ENCODE measurements at places on chromosomes 2 and 18.

DNA sequence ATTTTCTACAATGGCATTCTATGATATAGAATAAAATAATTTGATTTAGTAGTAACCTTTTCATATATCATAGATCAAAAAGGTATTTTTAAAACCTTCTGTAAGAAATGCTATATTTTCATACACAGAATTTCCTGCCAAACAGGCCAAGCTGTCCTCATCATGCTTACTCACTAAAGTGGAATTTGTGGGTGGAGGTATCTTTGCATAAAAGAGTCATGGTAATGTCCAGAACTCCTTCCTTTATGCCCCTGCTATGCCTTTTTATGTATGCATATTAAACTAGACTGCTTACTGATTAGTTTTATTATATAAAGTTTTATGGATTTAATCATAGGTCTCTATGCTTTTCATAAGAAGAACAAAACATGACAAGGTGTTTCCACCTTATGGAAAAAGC, 27.5 kb upstream of the MARCHF7 start:
- DNase-seq = no peak

GRCh38 chr18:25306671-25307070, 45.3 kb downstream of the ZNF521 start:
- no peak for DNase-seq

- peak; percentile 90 for DNase-seq
These were observed 411.7 kb downstream of the DSEL start for GRCh38 chr18:67104700-67105284.

DNA sequence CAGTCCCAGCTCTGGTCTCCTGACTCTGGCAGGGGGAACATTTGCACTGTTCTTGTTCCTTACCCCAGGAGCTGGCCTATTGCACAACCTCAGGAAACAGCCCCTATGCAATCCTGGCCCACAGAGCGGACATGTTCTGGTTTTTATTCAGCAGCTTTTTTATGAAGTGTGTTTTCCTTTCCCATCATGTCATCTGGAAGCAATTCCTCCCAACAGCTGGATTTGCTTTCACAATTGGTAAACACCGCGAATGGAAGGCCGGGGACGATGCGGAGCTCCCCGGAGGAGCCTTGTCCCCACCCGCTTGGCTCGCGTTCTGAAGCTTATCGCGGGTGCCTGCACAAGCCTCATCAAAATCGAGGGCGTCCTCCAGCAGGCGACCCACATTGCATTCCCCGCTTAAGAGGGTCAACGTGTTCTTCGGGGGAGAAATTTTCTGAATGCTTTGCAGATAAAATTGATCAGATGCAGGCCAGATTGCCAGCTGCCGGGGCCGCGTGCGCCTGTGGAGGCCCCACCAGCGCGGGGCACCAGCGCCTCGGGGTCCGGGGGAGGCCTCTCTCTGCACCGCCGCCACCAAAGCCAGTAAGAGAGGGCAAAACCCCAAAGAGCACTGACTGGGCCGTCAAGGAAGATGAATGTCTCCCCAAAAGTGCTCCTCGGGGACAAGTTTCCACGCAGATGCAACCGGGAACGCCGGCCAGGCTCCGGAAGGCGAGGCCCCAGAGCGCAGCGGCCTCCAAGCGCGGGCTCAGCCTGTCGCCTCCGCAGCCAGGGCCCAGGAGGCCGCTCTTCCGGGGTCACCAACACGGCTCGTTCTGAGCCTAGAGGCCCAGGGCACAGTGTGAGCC, 60.3 kb upstream of the SP3 start:
- no peak for DNase-seq

GRCh38 chr2:36413218-36413617, 57.6 kb downstream of the CRIM1 start:
- DNase-seq = no peak

DNA sequence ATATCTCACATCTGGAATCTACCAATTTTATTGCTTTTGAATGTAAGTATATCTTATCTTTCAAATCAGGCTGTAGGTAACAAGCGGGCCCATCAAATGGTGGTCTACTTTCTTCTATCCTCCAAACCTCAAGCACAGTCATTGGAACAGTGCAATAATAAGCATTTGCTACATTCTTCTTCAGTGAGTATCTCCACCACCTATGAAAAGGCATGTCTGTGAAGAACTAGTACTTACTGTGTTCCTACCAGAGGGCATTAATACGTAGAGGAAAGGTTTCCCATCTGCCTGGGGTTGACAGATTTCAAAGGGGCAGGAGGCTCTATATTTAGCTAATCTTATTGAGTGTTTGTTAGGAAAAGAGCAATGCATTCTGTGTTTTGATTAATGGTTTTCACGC, 411.1 kb downstream of the NCKAP5 start:
- no peak for DNase-seq

DNA sequence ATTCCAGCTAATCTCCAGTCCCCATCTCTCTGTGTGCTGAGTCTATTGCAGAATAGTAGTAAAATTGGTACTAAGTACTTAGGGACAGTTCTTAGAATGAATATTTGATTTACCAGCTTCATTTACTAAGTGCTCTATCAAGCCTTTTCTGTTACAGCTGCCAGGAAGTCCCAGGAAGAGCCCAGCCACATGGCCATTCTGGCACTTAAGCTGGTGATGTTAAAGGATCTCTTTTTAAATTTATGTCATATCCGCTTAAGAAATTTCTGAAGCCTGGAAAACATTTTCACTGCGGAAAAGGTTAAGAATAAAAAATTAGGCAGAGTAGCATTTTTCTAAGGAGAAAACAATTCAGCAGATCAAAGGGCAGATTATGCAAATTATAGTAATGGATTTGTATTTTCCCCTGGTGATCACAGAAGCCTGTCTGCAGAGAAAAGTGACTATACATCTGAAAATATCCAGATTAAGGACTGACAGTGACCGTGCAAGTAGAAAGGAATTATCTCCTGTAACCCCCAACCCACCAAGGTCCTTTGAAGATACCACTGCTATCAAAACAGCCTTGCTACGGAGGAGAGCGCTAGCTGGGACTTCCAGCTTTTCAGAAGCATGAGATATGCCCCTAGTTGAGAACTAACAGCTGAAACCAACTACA, 260.8 kb downstream of the SH3BP4 start:
- DNase-seq = no peak

DNA sequence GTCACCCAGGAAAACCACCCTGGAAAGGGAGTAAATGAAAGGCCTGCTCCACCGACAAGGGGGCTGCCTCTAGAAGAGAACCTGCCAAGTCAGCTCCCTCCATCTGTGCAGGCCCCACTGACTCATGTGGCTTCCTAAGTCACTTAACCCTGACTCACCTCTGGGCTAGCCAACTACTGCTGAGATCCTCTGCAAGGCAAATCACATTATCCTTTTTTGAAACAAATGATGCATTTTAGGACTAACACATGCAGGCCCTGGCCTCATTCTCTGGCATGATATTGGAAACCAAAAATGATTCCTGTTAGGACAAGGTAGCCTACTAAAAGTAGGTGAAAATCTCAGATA, 474.6 kb downstream of the EPHA4 start:
- no peak for DNase-seq

DNA sequence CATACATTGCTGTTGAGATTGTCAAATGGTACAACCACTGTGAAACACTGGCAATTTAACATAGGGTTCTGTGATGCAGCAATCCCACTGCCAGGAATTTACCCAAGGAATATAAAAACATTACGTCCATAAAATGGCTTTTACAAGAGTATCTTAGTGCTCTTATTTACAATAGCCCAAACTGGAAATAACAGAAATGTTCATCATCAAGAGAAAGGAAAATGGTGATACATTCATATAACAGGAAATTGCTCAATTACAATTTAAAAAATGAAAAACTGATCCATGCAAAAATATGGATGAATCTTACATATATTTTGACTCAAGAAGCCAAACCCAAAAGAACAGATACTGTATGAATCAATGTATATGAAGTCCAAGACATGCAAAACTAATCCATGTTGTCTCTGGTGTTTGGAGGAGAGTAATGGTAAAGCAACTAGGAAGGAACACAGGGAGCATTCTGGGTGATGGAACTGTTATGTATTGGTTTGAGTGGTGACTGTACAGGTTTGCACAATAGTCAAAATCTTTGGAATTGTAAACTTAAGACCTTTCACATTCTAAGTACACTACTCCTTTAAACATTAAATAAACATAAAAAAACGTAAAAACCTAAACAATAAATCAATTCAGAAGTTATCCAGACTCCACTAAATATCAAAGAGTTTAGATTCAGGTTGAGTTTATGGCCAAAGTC, 104.8 kb upstream of the WDR75 start:
- no peak for DNase-seq

- no peak for DNase-seq
These were observed 324.0 kb upstream of the UBE2E3 start for GRCh38 chr2:180656455-180656847.

GRCh38 chr2:34909992-34910705, 1311.0 kb upstream of the FAM98A start:
- DNase-seq = no peak

DNA sequence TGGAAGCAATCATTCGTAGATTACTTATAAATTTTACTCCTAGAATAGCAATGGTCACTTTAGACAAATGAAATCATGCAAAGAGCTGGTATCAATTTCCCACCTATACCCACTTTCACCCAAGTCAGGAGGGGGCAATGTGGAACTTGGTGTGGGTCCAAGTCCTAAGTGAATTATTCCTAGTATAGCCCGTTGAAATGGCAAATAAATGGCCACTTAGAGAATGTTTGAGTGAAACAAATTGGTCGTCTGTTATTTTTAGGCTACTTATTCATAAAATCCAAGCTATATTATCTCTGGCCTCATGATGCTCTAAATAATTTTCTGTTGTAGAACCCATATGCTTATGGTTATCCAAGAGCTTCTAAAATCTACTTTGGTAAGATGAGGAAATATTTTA, 98.1 kb downstream of the MYO3B start:
- DNase-seq = peak; percentile 58

DNA sequence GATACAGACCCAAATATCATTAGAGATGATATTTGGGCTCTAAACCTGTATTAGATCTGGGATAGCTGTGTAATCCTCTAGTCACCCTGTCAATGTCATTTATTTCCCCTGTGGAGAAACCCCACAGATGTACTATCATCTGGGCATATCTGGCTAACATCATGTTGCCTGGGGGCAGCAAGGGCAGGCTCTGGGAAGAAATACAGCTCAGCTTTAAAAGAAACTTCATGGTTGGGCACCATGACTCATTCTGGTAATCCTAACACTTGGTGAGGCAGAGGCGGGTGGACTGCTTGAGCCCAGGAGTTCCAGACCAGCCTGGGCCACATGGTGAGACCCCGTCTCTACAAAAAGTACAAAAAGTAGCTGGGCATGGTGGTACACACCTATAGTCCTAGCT, 282.5 kb downstream of the SLC8A1 start:
- no peak for DNase-seq

- no peak for DNase-seq
These were observed 259.7 kb downstream of the LNPK start for GRCh38 chr2:175742367-175742766.

DNA sequence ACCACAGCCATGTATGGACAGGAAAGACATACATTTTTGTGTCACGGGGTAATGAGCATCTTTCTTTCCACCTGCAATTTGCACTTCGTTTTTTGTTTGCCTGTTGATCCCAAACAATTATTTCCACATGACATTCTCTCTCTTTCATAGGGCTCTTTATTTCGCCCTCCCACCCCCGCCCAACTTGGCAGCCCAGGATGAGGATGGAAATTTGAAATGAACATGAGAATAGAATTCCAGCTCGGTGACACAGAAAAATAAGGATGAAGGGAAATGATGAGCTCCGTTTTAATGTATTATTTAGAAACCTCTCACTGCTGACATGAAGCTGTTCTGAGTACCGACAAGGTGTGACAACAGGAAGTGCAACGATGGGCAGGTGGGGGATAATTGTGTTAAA, 443.3 kb downstream of the SOCS6 start:
- DNase-seq = peak; percentile 91

GRCh38 chr2:176997074-176997791, 215.4 kb upstream of the HNRNPA3 start:
- DNase-seq = no peak

- no peak for DNase-seq
These were observed 18.3 kb upstream of the BMP10 start for GRCh38 chr2:68889500-68889899.

GRCh38 chr2:46125798-46126197, 171.4 kb upstream of the EPAS1 start:
- DNase-seq = no peak

DNA sequence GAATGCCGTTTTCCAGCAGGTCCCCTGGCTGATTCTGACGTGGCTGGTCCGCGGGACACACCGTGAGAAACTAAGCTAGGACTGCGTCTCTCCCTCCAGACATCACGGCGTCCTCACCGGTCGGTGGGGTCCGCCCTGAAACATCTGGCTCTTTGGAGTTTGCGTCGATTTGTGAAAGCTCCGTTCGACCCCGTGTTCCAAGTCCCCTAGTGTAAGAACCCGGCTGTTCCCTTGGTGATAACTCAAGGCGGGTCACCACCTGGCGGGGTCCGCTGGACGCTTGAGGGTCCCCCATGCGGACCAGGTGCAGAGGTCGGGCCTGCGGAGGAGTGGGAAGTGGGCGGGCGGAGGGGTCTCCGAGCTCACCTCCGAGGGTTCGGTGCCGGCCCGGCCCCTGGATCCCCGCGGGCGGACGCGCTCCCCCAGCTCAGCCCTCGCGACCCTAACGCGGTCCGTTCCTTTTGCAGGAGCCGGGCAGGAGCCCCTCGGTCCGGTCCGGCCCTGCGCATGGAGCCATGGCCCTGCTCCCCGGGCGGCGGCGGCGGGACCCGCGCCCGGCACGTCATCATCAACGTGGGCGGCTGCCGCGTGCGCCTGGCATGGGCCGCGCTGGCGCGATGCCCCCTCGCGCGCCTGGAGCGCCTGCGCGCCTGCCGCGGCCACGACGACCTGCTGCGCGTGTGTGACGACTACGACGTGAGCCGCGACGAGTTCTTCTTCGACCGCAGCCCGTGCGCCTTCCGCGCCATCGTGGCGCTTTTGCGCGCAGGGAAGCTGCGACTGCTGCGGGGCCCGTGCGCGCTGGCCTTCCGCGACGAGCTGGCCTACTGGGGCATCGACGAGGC, 65.6 kb downstream of the KCNG2 start:
- no peak for DNase-seq

DNA sequence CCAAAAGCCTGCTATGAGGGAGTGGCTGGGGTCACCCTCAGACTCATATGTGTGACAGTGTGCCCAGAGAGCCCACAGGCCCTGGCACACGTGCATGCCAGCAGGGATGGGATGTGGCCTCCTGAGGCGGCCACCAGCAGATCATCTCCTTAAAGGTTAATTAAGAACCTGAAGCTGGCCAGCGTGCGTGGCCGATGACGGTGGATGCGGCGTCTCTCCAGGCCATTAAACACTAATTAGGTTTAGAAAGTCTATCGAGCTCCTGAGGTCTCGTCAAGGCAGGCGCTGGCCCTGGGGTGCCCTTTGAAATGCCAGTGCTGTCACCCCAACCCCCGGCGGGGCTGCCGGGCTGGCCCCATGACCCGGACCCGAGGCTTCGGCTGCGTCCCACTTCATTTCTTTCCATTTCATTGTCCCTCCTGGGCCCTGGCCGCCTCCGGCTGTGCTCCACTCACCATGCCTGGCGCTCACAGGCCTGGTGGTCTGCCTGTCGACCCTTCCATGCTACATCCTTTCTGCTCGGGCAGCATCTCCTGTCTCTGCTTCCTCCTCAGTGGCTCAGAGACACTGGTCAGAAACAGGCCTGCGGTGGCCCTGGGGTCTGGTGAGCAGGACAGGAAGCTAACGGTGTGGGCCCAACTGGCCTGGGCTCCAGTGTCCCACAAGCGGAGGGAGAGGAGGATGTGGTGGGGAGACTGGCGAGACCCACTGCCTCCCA, 228.9 kb downstream of the CELF4 start:
- no peak for DNase-seq

- peak; percentile 41 for DNase-seq
These were observed 3.1 kb downstream of the PAIP2B start for GRCh38 chr2:71223767-71224333.
